Upper lobe of left lung (tissue), 6 donors: ENCODE measurements at places on chromosomes 1 and 21. TPM values are rescaled to one million over a fixed set of nuclear protein-coding genes. Genes with fewer than 3 reads are reported as not detected.

- no peak for DNase-seq
Observed at GRCh38 chr1:114008993-114009392, 29.7 kb downstream of the OLFML3 start.

- DNase-seq = no peak
Observed at GRCh38 chr1:246622035-246622652, 55.9 kb downstream of the CNST start.

Gene SPRR2G
- not detected for total RNA-seq

DNA sequence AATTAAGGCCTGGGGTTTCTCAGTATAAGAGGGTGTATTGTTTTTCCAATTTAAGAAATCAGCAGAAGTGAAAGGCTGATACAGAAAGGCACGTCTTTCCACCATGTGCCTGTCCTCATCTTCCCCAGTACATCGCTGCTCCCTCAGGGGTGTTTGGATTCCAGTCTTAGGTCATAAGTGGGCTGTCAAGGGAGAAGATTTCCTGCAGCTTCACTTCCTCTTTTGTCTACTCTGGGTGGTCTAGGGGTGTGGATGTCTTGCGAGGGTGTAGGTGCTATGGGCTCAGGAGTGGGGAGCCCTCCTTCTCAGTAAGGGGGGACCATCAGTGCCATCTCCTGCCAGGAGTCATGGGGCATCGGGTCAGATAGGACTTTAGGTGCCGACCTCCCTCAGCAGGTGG is 999.8 kb upstream of the NCAM2 start:
- DNase-seq = no peak

- no peak for DNase-seq
Observed at GRCh38 chr1:243598433-243598832, 251.6 kb downstream of the AKT3 start.

DNA sequence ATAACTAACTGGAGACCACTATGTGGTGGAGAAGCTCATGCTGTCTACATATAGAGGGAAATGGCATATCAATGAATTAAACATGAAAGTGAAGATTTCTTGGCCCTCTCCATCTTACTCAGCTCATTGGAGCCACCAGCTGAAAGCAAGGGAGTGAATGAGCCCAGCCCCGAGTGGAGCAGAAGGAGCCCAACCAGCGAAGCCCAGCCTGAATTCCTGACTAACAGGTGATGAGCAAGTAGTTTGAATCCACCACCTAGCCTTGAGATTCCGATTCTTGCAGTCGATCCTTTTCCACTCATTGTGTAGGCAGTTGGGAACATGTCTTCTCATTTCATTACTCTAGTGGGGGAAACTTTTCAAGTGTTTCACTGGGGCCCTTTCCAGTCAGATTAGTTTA is 18.6 kb upstream of the ST6GALNAC3 start:
- no peak for DNase-seq

Gene CLCA4
- total RNA-seq = not detected

DNA sequence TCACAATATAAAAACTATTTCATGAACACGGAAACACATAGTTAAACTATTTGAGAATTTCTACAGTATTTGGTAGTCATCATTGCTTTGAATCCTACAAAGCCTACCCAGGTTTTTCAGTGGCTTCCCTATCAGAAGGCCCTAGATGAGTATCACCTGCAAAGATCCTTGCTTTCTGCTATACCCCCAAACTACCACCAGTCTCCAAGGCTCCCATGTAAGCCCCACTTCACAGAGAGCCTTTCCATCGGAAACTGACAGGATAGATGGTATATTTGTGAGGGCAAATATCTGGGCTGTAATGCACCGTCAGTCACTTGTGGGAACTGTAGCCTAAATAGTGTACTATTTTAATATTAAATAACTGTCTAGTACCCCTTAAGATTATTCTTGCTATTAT is 674.3 kb downstream of the BRINP3 start:
- no peak for DNase-seq

- no peak for DNase-seq
Observed at GRCh38 chr1:86957221-86957620, 42.8 kb downstream of the HS2ST1 start.

Gene S100A8
- 439 TPM for total RNA-seq

GRCh38 chr1:192550922-192551534 is 24.5 kb upstream of the RGS1 start:
- DNase-seq = no peak

DNA sequence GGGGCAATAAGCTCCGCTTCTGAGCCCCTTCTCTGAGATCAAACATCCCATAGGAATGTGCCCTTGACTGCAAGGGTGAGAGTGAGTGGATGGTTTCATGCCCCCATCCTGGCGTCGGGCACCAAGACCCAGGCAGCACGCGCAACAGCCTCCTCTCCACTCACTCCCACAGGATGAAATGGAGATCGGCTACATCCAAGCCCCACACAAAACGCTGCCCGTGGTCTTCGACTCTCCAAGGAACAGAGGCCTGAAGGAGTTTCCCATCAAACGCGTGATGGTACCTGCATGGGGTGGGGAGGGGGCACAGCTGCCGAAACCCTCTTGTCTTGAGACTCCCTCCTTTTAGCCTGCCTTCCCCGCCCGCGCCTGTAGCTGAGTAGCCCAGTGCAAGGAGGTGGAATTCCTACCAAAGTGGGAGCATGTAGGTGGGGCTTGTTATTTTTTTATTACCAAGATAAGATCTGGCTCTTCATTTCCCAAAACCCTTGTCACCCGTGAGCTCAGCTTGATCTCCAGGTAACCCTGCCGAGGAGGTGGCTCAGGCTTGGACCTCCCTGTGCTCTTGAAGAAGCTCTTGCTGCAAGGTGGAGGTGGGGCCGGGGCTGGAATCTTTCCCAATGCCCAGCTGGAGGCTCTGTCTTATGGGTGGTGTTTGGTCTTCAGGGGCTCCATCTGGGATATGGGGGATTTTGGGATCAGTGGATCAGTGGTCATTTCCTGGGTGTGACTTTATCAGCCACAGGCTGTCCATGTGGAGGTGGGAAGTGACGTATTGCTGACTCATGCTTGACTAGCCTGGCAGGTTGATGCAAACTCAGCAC is 24.0 kb upstream of the PADI6 start:
- DNase-seq = no peak

Gene FCRL1
- total RNA-seq = 15.8 TPM

GRCh38 chr1:189180057-189180456 is 1297.6 kb downstream of the BRINP3 start:
- no peak for DNase-seq

DNA sequence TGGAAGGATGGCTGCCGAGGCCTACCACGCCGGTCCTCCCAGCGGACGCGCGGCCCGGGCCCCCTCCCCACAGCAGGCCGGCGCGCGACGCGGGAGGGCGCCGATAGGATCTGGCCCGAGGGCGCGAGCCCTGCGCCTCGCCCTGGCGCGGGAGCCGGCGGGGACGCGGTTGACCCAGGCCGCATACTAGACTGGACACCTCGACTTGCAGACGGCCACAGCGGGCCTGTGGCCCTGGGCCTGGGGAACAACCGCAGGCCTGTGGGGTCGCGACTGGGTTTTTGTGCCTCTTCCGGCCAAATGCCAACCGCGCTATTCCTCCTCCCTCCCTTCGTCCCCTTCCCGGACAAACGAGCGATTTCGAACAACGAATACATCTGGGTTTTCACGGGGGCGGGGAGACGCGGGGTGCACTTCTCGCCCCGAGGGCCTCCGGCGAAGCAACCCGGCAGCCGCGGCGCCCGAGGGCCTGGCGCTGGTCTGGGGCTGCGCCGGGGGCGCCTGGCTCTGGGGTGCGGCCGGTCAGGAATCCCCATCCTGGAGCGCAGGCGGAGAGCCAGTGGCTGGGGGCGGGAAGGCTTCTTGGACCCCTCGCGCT is 2.4 kb downstream of the NHLH2 start:
- peak; percentile 86 for DNase-seq

GRCh38 chr21:39083377-39084008 is 99.8 kb downstream of the PSMG1 start:
- DNase-seq = no peak

- DNase-seq = no peak
Observed at GRCh38 chr21:34348890-34349519, 14.8 kb upstream of the KCNE2 start.

DNA sequence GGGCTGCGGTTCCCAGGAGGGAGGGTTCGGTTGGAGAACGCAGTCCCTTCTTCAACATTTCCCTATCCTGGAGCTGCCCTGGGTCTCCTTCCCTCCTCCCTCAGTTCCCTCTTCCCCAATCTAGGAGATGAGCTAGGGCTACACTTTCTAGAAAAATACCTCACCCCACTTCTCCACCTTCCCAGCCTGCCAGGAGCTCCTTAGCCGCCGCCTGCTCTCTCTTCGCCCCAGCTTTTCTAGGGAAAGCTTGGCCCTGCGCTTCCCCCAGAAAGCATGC is 488 bp upstream of the ADAMTS1 start:
- DNase-seq = no peak

- no peak for DNase-seq
Observed at GRCh38 chr21:29771491-29772066, 168.2 kb downstream of the GRIK1 start.

DNA sequence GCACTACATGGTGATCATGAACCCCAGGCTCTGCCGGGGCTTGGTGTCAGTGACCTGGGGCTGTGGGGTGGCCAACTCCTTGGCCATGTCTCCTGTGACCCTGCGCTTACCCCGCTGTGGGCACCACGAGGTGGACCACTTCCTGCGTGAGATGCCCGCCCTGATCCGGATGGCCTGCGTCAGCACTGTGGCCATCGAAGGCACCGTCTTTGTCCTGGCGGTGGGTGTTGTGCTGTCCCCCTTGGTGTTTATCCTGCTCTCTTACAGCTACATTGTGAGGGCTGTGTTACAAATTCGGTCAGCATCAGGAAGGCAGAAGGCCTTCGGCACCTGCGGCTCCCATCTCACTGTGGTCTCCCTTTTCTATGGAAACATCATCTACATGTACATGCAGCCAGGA is 589 bp downstream of the OR2W3 start:
- DNase-seq = no peak

Gene CENPF
- total RNA-seq = 1.0 TPM

Gene KCNA3
- 21.4 TPM for total RNA-seq

- DNase-seq = no peak
Observed at GRCh38 chr1:206555473-206555935, 48.2 kb downstream of the RASSF5 start.

DNA sequence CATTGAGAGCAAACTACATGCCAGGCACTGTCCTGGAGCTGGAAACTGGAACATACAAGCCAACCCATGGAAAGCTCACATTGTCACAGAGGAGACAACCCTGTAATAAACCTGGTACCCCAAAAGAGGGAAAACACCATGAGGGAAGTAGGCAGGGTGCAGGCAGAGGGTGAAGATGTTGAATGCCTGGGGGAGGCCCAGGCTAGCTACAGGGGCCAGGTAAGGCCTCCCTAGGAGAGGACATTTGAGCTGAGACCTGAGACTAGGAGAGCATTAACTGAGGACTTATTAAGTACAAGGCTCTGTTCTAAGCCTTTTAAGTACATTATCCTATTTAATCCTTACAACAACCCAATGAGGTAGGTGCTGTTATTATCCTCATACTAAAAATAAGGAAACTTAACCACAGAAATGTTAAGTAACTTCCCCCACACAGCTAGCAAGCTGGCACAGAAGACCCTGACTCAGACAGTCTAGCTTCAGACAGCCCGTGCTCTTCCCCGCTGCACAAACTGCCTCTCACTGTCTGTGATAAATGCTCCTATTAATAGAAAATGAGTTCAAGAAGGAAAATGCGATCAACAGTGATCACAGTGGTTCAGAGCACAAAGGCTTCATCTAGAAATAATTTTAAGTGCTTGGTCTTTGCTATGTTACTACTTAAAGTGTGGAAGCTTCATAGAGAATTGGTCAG is 41.8 kb downstream of the ZNF281 start:
- DNase-seq = no peak

Gene OR2M3
- not detected for total RNA-seq
